ENCODE measurements at places on chromosomes 1 and 21.

- DNase-seq: no peak
Observed at GRCh38 chr1:36866169-36866814, 168.0 kb downstream of the GRIK3 start.

DNA sequence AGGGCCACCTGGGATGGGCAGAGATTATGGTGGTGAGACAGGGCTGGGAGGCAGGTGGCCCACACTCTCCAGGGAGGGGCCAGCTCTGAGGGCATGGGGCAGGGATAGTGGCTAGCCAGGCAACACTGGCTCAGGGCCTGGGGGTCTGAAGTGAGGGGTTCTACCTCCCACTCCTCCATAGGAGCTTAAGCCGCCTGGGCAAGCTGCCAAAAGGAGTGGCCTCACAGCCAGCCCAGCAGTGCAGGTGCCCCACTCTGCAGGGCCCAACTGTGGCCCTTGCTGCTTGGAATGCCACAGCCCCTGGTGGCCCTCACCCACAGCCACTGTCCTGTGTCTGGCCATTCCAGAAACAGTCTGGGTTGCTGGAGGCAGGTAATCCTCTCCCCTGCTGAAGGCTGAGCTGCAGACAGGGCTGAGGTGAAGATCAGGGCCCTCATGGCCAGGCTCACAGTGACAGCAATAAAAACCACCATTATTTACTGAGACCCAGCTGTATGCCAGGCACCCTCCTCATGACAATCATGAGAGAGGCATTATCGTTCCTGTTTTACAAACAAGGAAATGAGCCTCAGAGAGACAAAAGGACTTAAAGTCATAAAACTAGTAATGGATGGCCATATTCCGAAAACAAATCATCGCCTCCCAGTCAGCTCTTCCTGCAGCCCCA, 31.0 kb downstream of the KIF21B start:
- DNase-seq: no peak

- DNase-seq: no peak
Observed at GRCh38 chr1:175487956-175488355, 255.4 kb downstream of the TNR start.

DNA sequence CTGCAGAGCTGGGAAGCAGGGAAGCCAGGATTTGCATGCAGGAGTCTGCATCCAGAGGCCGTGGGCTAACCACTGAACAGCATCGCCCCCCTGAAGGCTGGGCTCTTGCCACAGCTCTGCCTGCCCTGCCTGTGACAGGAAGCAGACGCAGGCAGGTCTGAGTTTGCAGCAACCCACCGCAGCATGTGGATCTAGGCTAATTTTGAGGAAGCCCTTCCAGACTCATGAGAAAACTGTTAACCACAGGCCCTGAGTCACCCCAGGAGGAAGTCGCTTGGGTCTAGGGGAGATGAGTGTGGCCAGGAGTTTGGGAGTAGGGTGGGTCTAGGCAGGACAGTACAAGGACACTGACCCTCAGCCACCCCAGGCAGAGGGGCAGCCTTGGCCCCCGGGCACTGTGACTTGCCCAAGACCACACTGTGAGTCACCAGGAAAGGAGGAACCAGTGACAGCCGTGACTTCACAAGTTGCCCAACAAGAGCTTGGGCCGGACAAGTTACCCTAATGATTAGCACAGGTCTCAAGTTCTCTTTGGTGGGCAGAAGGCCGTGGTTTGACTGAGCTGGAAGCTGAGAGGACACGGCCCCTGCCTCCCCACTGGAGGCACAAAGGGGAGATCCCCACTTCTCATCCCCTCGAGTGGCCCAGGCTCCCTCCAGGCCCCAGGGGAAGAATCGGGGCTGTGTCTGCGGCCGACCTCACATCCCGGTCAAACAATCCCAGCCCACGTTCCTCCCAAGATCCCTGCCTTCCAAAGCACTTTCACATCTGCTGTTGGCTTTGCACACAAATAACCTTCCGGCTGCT, 826 bp downstream of the LAPTM5 start:
- peak; percentile 69 for DNase-seq

DNA sequence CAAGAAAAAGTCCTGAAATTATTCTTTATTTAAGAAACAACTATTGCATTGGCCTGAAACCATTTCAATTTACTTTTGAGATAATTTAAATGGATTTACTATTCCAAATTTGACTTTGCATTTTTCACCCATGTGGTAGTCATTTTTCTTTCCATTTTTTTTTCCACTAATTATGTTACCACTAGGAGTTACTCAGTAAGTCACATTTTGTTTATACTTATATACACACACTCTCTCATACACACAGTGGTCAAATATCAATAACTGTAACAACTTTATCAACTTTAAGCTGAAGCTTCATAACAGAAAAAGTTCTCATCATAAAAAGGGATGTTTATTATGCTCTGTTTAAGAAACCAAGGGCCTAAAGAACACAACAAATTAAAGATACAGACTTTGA, 222.8 kb downstream of the SIPA1L2 start:
- no peak for DNase-seq
